ENCODE measurements at places on chromosomes 1 and 21.

GRCh38 chr1:232368821-232369321, 261.1 kb downstream of the SIPA1L2 start:
- DNase-seq: no peak

DNA sequence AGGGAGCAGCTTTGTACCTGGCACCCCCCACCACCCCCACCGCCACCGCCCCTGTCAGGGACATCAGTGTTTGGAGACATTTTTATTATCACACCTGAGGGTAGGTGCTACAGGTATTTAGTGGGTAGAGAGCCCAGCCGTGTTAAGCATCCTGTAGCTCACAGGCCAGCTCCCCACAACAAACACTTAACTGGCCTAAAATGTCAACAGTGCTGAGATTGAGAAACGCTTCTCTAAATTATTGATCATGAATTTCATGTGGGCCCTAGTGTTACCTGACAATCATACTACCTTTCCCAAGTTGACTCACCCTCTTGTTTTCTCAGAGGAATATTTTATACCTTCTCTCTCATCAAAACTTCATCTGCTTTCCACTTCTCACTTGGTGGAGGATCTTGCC, 21.4 kb downstream of the ELF3 start:
- no peak for DNase-seq

GRCh38 chr1:205592443-205593003, 39.3 kb downstream of the ELK4 start:
- no peak for DNase-seq

DNA sequence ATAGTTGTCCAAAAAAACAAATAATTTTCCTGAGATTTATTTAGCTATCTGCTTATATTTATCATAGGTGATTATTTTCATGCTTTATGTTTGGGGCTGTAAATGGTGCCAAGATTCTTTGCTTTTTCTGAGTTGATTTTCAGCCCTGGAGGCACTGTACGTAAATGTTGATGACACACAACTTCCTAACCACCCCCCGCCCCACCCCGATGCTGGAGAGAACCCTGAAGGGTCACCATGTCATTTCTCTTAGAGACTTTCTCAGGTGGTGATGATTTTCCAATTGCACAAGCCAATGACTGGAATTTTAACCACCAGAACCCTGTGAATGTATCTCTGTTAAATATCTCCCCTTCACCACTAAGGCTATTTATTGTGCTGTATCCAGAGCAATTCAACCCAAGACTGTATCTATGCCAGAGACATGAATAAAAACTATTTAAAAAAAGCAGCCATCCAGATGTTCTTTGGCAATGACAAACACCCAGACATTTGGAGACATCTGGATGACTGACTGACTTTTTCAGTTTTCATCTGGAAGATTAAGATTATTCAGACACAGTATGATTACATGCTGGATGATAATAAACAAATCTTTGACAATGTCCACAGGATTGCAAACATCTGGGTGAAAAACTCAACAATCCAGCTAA, 346.0 kb downstream of the LMX1A start:
- DNase-seq: no peak

DNA sequence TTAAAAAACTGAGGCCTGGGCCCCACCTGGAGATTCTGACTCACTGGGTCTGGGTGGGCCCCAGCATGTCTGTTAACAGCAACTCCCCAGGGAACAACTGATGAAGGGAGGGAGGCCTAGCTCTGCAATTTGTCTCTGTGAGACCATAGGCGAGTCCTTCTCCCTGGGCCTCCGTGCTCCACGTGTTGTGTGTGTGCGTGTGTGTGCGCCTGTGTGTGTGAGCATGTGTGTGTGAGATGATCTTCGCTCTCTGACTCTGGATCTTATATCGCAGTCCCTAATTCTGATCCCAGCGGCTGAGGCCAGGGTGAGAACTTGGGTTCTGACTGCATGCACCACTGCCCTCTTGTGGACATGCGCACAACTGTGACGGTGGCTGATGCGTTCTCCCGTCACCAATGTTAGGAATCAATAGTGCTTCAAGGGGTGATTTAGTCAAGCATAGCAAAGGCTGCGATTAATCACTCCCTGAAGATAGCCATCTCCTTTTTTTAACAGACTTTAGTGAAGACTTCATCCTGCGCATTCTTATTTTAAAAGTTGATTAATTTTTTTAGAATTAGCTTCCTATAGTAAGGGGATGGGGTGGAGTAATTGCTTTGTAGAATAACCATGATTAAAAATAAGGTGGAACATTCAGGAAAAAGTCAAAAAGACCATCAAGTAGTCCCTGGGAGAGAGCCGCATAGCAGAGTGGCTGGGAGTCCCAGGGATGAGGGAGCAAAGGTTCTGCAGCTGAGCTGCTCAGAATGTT, 62.4 kb upstream of the USP24 start:
- peak; percentile 85 for DNase-seq

GRCh38 chr1:109490029-109490933, 3.6 kb upstream of the CYB561D1 start:
- DNase-seq: peak; percentile 71

- DNase-seq: no peak
Measured at GRCh38 chr1:117674521-117675400, 68.9 kb downstream of the TENT5C start.

- no peak for DNase-seq
Measured at GRCh38 chr1:33369764-33370163, 48.9 kb upstream of the A3GALT2 start.

DNA sequence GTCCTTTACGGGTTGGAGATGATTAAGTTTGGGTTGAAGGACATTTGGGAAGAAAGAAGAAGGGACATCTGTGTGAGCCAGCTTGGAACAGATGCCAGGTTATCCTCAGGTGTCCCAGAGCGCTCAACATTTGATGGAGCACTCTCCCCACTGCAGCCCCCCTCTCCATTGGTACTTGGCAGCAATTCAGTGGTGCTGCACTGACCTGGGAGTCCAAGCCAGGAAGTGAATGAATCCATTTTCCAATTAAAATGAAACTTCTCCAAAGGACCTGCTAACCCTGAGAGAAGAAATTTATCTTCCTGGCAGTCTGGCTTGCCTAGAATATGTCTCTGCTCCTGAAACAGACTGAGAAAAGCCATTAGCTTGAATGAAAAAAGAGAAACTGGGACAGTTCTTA, 67.1 kb downstream of the FGGY start:
- DNase-seq: no peak

GRCh38 chr1:109113590-109114341, at the start of gene ELAPOR1:
Gene ELAPOR1, plus strand, starts transcription at chr1:109114115. Its CDS starts 69 bp downstream, at chr1:109114184.
- peak; percentile 71 for DNase-seq

GRCh38 chr1:88985692-88986091, 6.7 kb downstream of the KYAT3 start:
- DNase-seq: no peak

DNA sequence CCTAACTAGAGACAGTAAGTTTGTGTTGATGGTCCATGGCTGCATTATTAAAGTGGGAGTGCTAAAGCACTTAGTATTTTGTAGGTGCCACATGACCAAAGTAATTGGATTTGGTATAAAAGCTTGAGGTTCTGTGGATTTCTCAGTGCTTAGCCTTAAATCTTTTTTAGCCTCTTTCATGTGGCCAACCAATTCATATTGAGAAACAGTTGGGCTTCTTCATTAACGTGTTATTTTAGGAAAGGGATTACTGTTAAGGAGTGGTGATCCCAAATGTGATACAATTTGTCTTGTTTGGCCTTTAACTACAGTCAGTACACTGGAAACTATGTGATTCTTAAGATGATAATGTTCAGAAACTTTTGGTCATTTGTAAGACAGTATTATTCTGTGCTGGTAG, 25.5 kb downstream of the MAN1A2 start:
- DNase-seq: no peak

- no peak for DNase-seq
Measured at GRCh38 chr1:88571506-88571905, 112.6 kb upstream of the PKN2 start.

DNA sequence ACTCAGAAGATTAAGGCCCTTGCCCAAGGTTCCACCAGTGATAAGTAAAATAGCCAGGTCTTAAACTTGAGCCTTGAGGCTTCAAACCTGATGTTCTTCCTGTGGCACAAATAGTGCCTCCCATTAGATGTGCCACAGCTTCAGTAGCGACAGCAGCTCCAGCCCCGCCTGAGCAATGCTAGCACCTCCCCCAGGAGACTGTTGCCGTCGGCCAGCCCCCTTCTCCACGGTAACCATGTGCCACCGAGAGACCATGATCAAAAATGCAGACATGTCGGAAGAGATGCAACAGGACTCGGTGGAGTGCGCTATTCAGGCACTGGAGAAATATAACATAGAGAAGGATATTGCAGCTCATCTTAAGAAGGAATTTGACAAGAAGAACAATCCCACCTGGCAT, 32.2 kb downstream of the KLHDC7A start:
- DNase-seq: no peak

DNA sequence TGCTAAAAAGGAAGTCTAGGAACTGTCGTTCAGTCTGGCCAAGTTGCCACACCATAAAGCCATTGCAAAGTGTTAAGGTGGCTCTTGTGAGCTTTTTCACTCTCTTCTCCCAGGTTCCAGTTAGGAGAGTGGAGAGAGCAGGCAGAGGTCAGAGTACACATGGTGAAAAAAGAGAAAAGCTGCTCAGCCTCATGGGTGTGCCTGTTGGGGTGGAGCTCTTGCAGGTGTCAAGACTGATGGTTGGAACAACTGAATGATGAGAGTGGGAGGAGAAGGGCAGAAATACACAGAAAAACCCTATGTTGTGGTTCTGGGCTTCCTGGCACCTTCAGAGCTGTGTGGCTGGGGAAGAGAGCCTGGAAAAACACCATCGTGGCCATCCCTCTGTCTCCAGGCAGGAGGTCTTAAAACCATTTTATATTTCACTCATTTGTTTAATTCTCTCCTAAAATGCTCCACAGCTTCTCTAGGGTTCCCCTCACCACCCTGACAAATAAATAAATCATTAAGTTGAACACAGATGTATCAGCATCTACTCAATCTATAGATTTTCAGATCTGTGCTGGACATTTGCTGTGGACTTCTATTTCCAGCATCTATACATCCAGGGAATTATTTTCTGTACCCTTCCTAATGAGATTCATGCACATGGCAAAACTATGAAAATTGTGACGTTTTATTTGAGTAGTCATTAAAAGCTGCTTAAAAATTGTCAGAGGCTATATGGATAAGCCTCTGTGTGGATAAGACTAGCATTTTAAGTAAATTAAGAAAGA, 17.5 kb downstream of the UBASH3A start:
- no peak for DNase-seq

DNA sequence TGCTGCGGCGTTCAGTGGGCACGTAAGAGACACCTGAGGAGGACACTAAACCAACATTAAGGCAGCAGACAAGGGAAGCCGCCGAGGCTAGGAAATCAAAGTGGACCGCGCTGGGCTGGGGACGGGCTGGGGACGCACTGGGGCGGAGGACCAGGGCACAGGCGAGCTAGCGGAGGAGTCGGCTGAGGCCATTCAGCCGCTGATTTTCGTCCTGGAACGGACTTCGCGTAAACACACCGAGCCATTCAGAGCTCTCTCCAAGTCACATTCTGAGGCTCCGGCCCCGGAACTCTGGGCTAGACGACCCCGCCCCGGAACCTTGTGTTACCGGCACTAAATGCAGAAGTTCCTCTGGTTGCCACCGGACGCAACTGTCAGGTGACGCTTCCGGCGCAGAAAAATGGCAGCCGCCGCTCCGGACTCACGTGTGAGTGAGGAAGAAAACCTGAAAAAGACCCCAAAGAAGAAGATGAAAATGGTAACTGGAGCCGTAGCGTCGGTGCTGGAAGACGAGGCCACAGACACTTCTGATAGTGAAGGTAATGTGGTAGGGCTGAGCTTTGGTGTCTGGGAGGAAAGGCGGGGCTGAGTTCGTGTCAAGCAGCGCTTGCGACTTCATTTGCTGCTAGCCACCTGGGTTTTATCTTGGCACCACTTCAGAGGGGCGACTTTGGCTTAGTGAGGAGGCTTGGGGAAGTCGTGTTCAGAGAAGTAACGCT, at the start of gene RRP15:
RRP15 (plus strand) TSS at position 377 of the 719 bp plus-strand sequence; CDS start at position 401, 24 bp downstream.
- peak; percentile 88 for DNase-seq

- peak; percentile 56 for DNase-seq
Measured at GRCh38 chr21:46000731-46001641, 19.4 kb downstream of the COL6A1 start.

GRCh38 chr1:87963556-87963955, 634.9 kb downstream of the LMO4 start:
- no peak for DNase-seq

DNA sequence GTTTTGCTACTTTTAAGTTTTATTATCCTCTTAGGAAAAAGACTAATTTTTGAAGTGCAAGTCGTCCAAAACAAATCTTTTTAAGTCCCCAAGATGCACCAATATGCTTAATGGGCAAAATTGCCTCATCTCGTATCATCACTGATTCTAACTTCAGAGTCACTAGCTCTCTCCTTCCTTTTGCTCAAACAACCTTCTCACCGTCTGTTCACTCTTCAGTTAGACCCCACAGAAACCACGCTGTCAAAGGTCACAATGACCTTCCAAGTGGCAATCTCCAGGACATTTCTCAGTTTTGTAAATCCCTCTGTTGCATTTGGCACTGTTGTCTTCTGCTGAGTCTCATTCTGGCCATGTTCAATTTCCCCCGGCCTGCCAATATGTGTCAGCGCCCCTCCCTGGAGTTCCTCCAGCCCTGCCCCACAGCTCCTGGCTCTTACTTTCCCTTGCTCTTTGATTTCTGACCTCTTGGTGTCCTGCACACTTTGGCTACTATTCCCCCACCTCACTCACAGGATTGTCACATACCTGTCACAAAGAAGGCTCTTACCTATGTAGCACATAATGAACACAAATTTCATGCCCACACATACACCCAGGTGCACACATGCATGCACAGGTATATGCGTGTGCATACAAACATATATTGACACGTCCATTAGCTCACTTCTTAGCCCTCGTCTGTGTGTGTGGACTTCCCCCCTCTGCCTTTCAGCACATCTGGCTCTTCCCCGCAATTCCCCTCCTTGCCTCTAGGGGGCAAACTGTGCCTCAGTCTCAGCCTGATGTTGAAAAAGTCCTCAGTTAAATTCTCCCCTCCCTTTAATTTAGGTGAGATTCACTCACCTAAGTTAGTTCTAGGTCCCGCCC, 354.0 kb upstream of the DUSP10 start:
- DNase-seq: peak; percentile 77

GRCh38 chr1:96365596-96366390, 355.8 kb upstream of the PTBP2 start:
- DNase-seq: no peak
